ENCODE measurements at places on chromosomes 2 and 18.

GRCh38 chr2:214310319-214310718, 100.5 kb upstream of the VWC2L start:
- DNase-seq: no peak

DNA sequence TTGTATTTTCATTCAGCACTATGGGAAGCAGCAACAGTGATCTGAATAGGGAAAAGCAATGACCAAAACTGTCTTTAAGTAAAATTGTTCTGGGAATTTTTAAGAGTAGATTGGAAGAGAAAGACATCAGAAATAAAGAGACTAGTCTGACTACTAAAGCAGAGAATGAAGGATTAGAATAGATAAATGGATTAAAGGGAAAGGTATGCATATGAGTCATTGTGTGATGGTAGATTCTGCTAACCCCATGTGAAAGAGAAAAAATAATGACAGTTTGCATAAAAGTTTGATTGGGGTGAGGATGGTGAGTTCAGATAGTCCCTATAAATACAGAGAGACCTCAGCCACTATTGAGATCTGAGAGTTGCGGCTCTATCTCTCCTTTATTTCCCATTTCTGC, 139.6 kb upstream of the DCC start:
- DNase-seq: no peak

- no peak for DNase-seq
Measured at GRCh38 chr2:202910698-202911097, 775 bp downstream of the WDR12 start.

DNA sequence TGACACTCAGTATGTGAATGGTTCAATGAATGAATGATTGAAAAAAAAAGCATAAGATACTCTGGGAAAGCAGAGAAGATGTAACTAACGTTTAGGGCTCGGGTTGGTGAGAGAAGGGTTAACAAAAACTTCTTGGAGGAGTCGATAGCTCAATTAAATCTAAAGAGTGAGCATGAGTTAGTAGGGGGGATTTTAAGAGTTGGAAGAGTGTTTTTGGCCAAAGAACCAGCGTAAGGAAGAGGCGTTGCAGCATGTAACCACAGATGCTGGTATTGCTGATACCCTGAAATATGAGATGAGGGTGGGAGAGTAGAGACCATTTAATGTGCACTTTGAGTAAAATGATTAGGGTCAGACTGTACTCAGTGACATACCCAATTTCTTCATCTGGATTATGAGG, 14.5 kb downstream of the ARHGAP28 start:
- DNase-seq: no peak

- DNase-seq: no peak
Measured at GRCh38 chr2:220786216-220786615, 785.9 kb downstream of the EPHA4 start.

DNA sequence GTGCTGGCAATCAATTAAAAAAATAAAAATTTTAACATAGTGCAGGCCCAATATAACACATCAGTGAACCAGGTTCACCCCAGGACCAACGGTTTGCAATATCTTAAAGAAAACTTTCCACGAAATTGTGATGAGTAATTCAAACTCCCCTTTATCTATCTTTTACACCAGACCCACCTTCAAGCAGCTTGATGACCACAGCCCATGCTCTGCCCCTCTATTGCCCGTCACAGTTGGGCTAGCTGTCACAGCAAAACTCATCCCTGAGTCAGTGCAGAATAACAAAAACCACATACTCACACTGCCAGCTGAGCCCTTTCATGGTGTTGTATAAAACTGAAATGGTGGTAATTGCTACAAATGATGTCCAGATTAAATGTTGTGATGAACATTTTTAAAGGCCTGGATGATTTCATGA, 112.5 kb upstream of the CREB1 start:
- DNase-seq: no peak

- DNase-seq: peak; percentile 42
Measured at GRCh38 chr18:35267161-35267651, 22.8 kb downstream of the ZSCAN30 start.

GRCh38 chr2:172452845-172453244, 25.5 kb downstream of the ITGA6 start:
- DNase-seq: no peak

- DNase-seq: no peak
Measured at GRCh38 chr2:9897331-9897737, 54.1 kb downstream of the TAF1B start.

- no peak for DNase-seq
Measured at GRCh38 chr18:32333781-32334180, 136.9 kb downstream of the GAREM1 start.

- DNase-seq: no peak
Measured at GRCh38 chr2:5749347-5749746, 57.2 kb downstream of the SOX11 start.

GRCh38 chr18:44748582-44748981, 67.9 kb downstream of the SETBP1 start:
- DNase-seq: no peak

GRCh38 chr18:24915547-24915946, 436.4 kb downstream of the ZNF521 start:
- DNase-seq: no peak

DNA sequence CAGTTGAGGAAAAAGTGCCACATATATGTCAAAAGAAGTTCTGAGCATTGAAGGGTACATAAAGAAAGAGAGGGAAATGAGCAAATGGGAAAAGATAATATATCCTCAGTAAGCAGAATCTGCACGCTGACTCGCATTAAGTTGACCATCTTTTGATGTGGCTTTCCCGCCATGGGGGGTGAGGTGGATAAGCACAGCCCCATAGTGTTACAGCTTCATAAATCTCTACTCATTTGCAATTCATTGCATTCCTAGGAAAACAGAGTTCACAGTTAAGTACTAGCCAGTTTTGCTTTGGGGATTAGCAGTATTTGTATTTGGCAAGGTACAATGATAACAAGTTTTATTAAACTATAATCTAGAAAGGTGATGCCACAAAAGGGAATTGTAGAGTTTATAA, 814.2 kb downstream of the LRP1B start:
- DNase-seq: no peak

GRCh38 chr2:23291239-23291638, 93.7 kb upstream of the KLHL29 start:
- no peak for DNase-seq

DNA sequence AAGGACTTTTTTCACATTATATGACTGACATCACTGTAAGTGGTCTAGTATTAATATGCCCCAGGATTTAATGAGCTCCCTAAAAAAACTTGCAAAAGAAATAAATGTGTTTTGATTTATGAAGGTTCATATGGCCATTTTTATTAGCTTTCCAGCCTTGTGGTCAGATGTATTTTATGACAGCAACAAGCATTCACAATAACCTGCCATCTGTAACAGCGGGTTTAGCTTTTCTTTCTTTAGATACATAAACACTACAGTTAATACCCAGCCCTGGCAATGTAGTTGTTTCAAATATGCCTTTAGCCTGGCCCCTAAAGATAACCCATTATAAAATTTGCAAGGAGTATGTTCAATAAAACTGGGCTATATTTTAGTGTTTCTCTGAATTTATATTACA, 1063.8 kb downstream of the SOCS6 start:
- no peak for DNase-seq

DNA sequence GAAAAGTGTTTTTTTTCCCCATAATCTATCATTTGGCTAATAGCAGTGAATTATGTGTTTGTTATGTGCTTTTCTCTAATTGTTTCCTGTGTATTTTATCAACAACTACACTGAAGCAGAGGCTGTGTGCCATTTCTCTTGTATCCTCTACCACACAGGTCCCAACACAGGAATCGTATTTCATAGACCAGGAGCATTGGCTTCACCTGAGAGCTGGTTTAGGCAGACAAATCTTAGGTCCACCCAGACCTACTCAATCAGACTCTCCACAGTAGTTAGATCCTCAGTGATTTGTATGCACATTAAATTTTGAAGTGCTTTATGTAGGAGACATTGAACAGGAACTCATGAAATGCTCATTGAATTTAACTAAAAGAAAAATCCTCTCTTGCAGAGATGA, 109.2 kb downstream of the FSHR start:
- no peak for DNase-seq

GRCh38 chr18:47490882-47491281, 239.4 kb upstream of the SKOR2 start:
- DNase-seq: no peak

GRCh38 chr2:16250466-16250865, 310.1 kb downstream of the MYCN start:
- DNase-seq: no peak

DNA sequence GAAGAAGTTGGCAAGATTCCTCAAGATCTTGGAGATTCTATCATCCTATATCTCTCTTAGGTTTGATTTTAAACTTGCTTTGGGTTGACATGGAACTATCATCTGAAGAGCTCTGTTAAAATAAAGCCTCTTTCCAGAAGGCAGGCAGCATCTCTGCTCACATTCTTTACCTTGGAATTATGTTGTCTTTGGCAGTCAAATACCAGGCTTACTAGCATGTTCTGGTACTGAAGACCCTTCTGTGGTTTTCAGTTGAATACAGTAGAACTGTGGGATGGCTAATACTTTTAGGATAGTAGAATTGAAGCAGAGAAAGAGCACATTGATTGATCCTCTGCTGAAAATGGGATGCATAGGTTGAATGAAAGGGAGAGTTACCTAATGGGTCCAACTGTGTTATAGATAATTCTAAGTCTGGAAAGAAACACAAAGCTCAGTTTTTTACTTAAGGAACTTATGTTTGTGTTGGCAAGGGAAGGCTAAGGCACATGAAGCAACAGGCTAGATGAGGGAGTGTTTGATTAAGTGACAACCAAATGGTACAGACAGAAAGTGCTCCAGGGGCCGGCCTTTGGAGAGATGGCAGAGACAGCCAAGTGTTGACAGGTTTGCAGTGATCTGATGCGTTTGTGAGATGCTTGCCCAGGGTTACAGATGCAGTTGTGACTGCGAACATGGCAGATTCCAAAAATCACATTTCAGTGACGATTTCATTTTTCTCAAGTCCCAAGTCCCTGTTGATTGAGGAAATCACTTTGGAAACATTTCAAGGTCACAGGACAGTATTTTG, 397.9 kb downstream of the MEIS1 start:
- DNase-seq: no peak

DNA sequence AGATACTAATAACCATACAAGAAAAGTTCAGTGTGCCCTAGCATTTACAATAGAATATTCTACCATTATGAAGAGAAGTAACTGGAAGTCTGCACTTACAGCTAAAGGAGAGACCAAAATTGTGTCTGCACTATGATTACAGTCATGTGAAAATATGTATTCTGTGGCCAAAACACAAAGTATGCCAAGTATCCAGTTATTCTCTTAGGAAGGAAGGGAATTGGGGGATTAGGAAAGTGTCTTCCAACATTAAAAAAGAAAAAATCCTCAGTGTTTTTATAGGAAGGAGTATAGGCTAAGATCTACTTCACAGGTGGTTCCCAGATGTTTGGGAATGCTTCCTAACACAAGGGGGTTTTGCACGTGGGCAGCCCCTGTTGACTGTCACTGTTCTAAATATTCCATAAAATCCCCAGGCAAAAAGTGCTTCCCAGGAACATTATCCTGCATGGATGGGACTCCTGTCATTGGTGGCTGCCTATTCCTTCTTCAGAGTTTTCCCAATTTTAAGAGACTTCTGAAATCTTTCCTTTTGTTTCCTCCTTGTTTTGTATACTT, 180.2 kb upstream of the KLHL29 start:
- no peak for DNase-seq

DNA sequence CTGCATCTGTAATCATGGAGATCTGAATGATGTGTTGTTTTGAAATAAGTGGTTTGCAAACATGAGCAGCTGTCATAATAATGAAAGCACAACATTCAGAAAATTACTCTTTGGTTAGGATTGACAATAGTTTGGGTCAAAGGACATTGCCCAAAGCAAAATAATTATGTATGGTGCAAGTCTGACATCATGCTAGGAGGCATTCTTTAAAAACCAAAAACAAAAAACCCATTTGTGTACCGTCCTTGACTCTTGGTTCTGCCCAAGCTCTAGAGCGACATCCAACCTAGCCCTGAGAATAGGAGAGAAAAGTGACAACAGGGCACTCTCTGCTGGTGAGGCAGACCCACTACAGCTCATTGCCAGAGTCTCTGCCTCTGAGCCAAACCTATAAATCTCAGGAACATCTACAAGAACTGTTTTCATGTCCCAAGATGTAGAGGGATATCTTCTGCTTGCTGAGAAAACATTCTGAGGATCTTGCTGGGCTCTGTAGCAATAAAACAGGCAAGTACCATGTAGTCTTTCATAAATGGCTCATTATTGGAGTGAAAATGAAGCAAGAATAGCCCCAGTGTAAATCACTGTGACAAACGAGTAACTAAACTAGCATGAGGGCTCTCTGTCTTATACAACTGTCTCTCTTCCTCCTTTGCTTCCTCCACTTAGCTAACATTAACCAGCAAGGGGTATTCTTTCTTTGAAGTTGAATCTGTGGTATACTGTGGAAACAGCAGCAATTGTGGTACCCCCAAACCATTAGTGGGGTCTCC, 266.8 kb upstream of the CXCR4 start:
- no peak for DNase-seq

- DNase-seq: no peak
Measured at GRCh38 chr2:222561817-222562645, 93.9 kb downstream of the FARSB start.

DNA sequence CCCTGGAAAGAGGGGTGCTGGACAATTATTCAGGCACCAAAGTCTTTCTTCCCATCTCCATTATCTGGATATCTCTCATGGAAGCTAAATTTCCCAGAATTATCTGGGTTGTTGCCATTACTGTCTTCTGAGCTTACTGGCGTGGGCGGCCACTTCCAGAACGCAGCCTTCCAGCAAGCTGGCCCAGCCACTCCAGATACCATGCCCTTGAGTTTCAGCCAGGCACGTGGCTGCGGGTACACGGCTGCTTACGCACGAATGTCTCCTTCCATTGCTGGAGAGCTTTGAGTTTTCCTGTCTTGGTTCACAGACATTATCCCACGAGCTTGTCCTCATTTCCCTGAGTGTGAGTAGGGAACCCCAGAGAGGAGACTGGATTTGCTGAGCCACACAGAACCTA, 32.7 kb downstream of the CELF4 start:
- no peak for DNase-seq

DNA sequence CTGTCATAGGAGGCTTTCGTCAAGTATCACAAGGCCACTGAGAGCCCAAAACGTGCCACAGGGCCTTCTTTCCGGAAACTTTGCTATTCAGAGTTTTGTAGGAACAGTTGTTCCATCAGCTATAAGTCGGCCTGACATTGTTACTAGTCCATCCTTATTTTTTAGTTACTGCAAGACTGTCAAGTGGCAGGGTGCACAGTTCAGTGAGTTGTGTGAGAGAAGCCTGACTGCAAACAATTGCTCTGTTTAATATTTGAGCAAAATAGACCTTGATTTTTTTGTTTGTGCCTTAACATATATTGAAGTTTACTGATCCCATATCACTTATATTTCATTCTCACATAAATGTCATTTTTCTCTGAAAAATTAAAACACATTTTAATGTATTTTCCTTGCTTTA, 110.1 kb downstream of the GALNT1 start:
- DNase-seq: no peak

- no peak for DNase-seq
Measured at GRCh38 chr2:158931572-158931971, 36.9 kb upstream of the TANC1 start.

DNA sequence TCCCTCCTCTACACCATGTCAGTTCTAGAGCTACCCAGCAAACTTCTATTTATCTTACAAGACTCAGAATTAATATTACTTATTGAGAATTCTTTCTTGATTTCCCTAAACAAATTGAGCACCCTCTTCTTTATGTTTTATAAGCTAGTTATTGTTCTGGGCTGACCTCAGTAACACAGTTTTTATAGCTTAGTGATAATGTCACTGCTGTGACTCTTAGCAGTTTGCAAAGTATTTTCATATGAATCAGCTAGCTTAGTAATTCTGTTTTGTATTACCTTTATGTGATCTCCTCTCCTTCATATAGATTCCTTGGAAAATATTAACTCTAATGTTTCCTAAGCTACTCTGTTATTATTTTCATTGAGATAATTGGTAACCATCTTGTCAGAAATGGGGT, 114.9 kb downstream of the PMS1 start:
- DNase-seq: no peak

Data from stimulated activated CD8-positive, alpha-beta memory T cell treated with anti-CD3 and anti-CD28 coated beads, Interleukin-2, amount 100 ng/mL, for 1 hour (primary cell).